ENCODE measurements at places on chromosomes 16 and 17. TPM values are rescaled to one million over a fixed set of nuclear protein-coding genes. Genes with fewer than 3 reads are reported as not detected.

DNA sequence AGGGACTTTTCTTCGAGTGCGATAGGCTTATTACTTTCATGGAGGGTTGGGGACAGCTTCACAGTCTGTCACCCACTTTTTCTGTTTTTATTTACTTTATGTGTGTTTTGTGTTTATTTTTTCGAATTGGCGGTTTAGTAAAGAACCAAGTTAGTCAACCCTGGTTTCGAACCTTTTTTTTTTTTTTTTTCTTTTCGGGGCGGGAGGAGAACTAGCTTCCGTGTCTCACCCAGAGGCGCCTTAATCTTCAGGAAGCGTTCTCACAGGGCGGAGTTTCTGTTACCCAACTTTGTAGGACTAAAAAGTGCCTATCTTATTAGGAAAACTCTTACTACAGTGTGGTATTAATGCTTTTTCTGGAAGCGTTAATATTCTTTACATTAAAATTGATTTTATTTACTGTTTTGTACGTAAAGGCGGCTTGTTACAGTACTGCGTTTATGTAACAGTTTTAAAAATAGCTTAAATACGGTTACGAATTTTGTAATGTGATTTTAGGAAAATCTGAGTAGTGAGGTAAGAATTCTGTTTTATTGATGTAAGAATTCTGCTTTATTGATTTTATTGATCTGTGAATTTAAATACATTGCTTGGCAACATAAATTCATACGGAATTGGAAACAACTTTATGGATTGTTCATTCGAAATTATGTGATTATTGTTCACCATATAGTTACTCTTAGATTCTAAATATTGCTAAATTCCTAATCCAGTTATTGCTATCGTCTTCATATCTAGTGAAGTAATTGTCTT is 885 bp downstream of the ZNF207 start:
- H3K4me3 ChIP-seq: peak overlapping the region; percentile 99
- H3K27ac ChIP-seq: peak overlapping the region; percentile 100
- H3K36me3 ChIP-seq: peaks cover 51% of the 10 kb centered on the region
- H3K4me1 ChIP-seq: peaks cover 39% of the 10 kb centered on the region
- DNase-seq: no peak

GRCh38 chr16:49513040-49513439 is 139.4 kb downstream of the C16orf78 start:
- H3K27me3 ChIP-seq: no peaks in the 10 kb centered on the region
- H3K27ac ChIP-seq: no peak overlapping the region
- no peaks in the 10 kb centered on the region for H3K36me3 ChIP-seq
- no peaks in the 10 kb centered on the region for H3K4me1 ChIP-seq

DNA sequence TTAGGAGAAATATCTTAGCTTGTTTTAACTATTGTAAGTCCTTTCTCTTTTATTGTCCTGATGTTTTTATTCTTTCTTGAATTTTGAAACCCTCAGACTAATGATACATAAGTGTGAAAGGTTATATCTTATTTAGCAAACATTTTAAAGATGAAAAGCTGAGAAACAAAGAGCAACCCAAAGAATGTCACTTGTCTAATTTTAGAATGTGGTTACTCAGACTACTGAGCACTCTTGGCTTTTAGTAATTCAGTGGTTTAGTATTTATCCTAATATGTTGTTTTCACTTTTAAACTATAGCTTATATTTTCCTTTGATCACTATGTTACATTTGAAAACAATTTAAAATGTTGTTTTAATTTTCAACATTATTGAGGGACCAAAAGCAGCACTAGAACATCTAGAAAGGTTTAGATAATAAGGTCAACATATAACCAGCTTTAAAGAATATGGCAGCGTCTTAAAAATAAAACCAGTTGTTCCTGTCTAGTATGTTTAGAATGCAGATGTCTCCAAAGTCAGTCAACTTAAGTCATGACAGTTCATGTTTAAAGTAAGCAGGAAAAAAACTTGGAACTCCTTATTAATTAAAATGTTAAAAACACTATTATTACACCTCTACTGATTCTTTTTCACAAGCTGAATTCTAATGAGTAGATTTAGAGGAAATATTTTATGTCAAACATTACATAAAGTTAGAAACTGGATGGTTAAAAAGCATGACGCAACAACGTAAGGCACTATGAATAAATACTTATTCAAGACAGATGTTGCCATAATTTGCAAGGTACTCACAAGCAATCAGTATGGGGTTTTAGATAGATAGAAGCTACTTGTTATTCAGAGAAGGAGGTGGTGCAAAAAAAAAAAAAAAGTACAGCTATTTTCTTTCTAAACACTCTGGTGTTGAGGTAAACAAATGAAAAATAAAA is 2.4 kb downstream of the MBTD1 start:
- peaks cover 42% of the 10 kb centered on the region for H3K36me3 ChIP-seq
- no peak for DNase-seq
- H3K4me1 ChIP-seq: peaks cover 35% of the 10 kb centered on the region
- peak overlapping the region; percentile 51 for H3K27ac ChIP-seq

- H3K27ac ChIP-seq: no peak overlapping the region
- no peak overlapping the region for H3K4me3 ChIP-seq
- no peaks in the 10 kb centered on the region for H3K27me3 ChIP-seq
Measured at GRCh38 chr16:61934601-61935000, 101.6 kb downstream of the CDH8 start.

- no peaks in the 10 kb centered on the region for H3K27me3 ChIP-seq
- peak overlapping the region; percentile 88 for H3K27ac ChIP-seq
- H3K36me3 ChIP-seq: no peaks in the 10 kb centered on the region
- no peak for DNase-seq
- H3K4me1 ChIP-seq: peaks cover 33% of the 10 kb centered on the region
Measured at GRCh38 chr17:78883089-78883532, 19.9 kb downstream of the CEP295NL start.

- DNase-seq: no peak
- H3K36me3 ChIP-seq: peaks cover 17% of the 10 kb centered on the region
- H3K4me3 ChIP-seq: no peak overlapping the region
- H3K4me1 ChIP-seq: no peaks in the 10 kb centered on the region
Measured at GRCh38 chr16:68328860-68329390, 18.1 kb downstream of the PRMT7 start.

GRCh38 chr17:2398655-2399571 is 1.9 kb downstream of the MNT start:
- 0 out of 2 replicates have a peak, but pooled peaks cover 5% of the 10 kb centered on the region for H3K27me3 ChIP-seq
- peak; percentile 58 for DNase-seq
- peaks cover 42% of the 10 kb centered on the region for H3K4me1 ChIP-seq
- H3K27ac ChIP-seq: peak overlapping the region; percentile 100

Gene MSLN
- 0.46 TPM for total RNA-seq

Gene C16orf78
- not detected for total RNA-seq

Gene SLC2A4
- total RNA-seq: 5.6 TPM
